ENCODE measurements at places on chromosomes 5 and 9.

GRCh38 chr5:135012951-135013391 lies 21.1 kb downstream of the PITX1 start:
- no peak for DNase-seq

DNA sequence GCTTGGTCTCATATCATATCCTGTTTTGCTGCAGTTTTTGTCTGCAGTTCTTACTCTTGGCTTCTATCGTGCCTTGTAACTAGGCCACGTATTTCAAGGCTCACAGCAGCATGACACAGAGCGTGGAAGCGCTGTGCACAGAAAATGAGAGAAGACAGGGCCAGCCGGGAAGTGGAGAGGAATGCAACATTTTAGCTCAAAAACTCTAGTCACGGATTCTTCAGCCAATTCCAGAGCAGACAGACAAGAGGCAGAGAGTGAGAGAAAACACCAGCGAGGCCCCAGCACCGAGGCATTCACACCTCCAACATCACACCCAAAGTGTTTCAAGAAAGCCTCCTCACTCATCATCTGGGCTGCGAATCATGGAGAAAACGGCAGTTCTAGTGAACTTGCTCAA lies 160.8 kb downstream of the DNAH5 start:
- no peak for DNase-seq

DNA sequence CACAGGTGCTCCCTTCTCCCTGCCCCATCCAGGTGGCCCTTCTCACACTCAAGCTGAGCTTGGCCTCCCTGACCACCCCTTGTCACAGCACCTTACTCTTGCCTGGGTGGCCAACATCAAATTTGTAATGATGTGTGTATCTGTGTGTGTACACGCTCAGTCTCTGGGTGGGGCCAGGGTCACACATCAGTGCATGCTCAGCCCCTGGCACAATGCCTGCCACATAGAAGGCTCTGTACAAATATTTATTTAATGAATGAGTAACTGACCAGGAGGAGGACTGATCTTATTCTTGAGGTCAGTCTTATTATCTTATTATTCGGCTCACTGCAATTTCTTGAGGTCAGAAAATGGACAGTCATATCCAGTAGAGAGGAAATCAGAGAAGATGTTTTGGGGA lies 41.3 kb upstream of the HAND1 start:
- DNase-seq: no peak

GRCh38 chr9:129272348-129273025 lies 94.4 kb upstream of the IER5L start:
- DNase-seq: no peak

GRCh38 chr9:29208670-29209069 lies 1635.4 kb upstream of the C9orf72 start:
- peak; percentile 23 for DNase-seq

- DNase-seq: no peak
Measured at GRCh38 chr5:139395844-139396640, 1.1 kb upstream of the PROB1 start.

- DNase-seq: no peak
Measured at GRCh38 chr9:93258419-93258817, 74.5 kb downstream of the WNK2 start.

DNA sequence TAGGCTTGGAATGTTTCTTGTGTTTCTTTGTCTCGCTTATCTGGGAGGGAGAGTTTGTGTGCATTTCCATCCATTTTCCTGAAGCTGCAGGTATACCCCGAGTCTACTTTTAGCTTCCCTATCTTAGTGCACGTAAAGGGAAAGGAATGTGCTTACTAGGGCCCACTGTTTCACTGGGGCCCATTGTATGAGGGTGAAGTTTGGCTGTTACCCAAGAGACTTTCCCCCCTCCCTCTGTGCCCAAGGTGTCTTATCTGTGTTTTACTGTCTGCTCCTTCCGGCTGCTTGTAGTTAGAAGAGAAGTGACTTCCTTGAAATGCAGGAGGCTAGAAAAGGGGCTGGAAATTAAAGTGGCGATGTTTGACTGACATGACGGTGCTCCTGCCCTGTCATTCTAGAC lies 12.1 kb upstream of the BTNL3 start:
- no peak for DNase-seq

DNA sequence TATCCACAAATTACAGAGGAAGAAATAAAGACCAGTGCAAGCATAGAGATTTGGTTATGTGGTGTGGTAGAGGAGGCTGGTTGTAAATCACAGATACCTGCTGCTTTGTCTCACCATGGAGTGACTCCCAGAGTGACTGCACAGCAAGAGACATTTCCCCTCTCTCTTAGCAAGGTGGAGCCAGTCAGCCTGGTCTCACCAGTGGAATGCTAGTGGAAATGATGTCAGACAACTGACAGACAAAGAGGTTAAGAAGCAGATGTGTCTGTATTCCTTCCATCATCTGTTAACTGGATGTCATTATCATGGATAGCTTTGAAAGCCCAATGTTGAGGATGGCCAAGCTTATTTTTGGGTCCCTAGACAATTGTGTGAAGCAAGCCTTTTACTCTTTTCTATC lies 509.4 kb upstream of the SEMA6A start:
- peak; percentile 1 for DNase-seq

- DNase-seq: no peak
Measured at GRCh38 chr5:118561971-118562370, 426.4 kb downstream of the DTWD2 start.

DNA sequence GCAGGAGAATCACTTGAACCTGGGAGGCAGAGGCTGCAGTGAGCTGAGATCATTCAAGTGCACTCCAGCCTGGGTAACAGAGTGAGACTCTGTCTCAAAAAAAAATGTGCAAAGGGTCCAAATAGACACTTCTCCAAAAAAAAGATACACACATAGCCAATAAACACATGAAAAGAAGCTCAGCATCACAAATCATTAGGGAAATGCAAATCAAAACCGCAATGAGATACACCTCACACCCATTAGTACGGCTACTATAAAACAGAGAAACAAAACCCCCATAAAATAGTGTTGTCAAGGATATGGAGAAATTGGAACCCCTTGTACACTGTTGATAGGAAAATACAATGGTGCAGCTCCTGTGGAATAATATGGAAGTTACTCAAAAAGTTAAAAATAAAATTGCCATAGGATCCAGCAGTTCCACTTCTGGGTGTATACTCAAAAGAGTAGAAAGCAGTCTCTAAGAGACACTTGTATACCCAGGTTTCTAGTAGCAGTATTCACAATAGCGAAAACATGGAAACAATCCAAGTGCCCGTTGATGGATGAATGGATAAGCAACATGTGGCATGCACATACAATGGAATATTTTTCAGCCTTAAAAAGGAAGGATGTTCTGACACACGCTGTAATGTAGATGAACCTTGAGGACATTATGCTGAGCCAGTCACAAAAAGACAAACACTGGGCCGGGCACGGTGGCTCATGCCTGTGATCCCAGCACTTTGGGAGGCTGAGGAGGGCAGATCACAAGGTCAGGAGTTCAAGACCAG lies 57.2 kb upstream of the PPARGC1B start:
- DNase-seq: no peak

GRCh38 chr9:36169708-36170107 lies 520 bp downstream of the CCIN start:
- DNase-seq: no peak

Data from NCI-H1694 treated with DMSO at 0.1 percent for 48 hours (cell line).